ENCODE measurements at places on chromosomes 6 and 20. TPM values are rescaled to one million over a fixed set of nuclear protein-coding genes. Genes with fewer than 3 reads are reported as not detected.

DNA sequence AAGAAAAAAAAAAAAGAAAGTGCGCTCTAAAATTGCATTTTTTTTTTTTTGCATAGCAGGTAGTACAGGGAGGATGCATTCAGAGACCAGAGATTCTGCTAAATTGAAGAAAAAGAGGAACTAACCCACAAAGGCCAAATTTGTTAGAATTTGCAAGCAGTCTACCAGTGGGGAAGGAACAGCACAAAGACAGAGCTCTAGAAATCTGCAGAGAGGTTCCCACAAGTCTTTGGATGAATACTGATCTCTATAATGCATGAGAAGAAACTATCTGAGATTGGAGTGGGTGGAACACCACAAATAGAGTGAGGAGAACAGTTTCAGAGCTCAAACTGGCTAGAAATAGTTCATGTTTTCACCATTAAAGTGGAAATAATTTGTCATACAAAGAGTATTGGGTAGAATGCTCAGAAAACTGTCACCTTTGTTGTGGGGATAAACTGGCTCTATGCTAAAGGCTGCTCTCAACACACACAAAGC lies 79.6 kb upstream of the AHI1 start:
- DNase-seq: no peak

The TRPC4AP gene
- 25.7 TPM for total RNA-seq

The SLC17A1 gene
- total RNA-seq: not detected

- peak; percentile 69 for DNase-seq
Observed at GRCh38 chr6:235763-236360, 56.4 kb upstream of the DUSP22 start.

GRCh38 chr6:14141351-14142062 lies 23.9 kb downstream of the CD83 start:
- no peak for DNase-seq

DNA sequence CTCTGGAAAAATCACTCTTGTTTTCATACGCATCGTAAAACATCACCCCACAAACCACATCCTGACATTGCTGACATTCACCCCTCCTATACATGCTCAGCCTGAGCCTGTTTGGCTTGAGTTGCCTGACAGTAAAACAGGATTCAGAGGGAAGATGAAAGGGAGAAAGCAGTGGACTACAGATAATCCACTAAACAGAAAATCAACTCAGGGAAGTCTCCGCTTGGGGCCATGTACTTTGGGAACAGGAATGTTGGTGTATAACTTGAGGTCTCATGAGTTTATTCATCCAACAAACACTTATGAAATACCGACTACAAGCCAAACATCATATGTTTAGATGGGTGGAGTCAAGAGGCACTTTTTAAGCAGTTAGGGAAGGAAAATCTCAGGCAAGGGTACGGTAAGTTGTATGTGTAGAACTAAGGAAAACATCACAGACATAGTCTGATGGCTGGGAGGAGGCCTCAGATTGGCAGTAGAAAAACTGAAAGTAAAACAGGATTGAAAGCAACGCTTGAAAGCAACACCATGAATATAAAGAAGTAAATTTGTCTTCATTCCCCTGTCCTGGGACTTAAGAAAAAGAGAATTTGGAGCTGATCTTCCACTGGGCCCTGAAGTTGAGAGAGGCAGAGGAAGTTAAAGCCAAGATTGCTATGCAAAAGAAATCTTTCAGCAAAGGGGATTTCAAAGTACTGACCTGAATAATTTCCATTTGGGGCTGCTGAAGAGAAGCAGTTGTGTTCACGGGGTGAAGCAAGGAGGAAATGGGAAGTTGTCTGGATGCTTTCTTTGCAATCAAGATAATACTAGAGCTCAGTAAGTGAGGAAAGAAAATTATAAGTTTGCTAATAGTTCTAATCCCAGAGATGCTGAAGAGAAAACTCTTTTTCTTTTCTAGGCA lies 28.8 kb downstream of the PDE7B start:
- peak; percentile 80 for DNase-seq

The SMOC2 gene
- not detected for total RNA-seq

- DNase-seq: no peak
Observed at GRCh38 chr6:64014595-64014994, 379.0 kb downstream of the PHF3 start.

DNA sequence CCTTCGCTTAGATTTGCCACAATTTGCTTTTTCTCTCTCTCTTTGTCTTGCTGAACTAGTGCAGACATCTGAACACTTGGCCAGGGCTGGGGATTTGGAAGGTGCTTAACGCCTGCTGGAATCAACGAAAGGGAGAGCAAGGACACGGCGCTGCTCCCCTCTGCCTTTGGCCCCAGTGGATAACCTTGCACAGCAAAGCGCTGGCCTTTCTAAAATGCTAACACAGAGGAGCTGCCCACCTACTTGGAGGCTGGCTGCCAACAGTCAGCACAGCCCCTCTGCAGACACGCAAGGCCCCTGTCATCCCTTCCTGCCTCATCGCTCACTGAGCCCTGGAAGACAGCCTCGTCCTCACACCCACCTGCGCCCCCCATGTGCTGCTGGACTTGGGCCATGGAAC lies 37.5 kb downstream of the C20orf203 start:
- peak; percentile 73 for DNase-seq
